CD8-positive, alpha-beta memory T cell (primary cell): ENCODE measurements at places on chromosomes 7 and 10. TPM values are rescaled to one million over a fixed set of nuclear protein-coding genes. Genes with fewer than 3 reads are reported as not detected.
A peak's percentile ranks its signal among the peaks of the same experiment; 100 is the strongest.

DNA sequence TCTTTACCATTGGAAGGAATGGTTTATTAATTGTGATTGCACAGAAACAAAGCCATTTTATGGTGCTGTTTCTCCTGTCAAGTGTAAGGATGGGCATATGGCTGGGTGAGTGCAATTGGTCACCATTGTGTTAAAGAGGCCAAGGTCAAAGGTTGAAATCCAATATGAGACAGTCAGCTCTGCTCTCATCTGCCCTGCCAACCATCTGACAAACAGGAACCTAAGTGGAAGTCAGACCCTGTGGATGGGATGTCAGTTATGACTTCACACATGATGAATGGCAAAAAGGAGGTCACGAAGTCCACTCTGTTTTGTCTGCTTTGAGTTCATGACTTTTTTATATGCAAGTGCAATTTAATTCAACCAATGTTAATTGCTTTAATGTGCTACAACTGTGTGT, 172.7 kb upstream of the TMEM229A start:
- H3K4me1 ChIP-seq, result no peaks in the 10 kb centered on the region
- H3K27me3 ChIP-seq, result no peaks in the 10 kb centered on the region
- no peak overlapping the region for H3K27ac ChIP-seq
- no peaks in the 10 kb centered on the region for H3K36me3 ChIP-seq

DNA sequence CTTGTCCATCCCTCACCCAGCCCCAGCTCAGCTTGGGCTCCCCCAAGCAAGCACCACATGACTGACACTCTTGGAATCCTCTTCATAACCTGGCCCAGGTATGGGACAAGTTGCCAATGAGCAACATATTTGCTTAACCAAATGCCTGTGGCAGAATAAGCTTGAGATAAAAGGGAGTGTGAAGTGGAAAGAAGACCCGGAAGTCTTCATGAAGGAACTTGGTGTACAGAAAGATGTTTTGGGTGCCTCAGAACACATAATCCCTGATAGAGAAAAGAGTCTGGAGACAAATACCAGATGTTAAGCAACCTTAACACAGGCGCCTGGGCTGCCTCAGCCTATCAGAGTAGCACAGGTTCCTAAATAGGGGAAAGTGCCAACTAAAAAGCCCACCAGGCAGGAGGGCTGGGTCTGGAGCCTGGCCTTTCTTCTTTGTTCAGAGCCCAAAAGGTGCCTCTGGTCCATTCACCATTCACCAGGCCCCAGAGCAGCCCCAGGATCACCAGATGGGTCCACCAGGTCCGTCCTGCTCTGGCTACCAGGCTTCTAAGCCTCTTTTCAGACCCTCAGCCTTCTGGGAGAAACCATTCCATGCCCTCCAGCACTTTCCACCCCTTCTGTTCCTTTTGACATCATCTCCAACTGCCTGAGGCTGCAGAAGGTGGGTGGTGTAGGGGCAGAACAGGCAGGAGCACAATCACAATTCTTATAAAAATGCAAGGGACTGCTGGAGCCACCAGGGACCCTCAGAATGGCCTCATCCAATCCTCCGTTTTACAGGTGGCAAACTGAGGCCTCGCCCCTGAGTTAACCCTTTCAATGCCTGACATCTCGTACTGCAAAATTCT, 22.6 kb downstream of the KCNMA1 start:
- no peaks in the 10 kb centered on the region for H3K27me3 ChIP-seq
- no peaks in the 10 kb centered on the region for H3K4me1 ChIP-seq
- DNase-seq, result no peak
- no peak overlapping the region for H3K27ac ChIP-seq
- no peak overlapping the region for H3K4me3 ChIP-seq

GRCh38 chr10:15258255-15258654, 89.8 kb upstream of the NMT2 start:
- H3K27me3 ChIP-seq, result no peaks in the 10 kb centered on the region
- no peak overlapping the region for H3K4me3 ChIP-seq
- no peaks in the 10 kb centered on the region for H3K36me3 ChIP-seq
- H3K27ac ChIP-seq, result no peak overlapping the region
- DNase-seq, result no peak

DNA sequence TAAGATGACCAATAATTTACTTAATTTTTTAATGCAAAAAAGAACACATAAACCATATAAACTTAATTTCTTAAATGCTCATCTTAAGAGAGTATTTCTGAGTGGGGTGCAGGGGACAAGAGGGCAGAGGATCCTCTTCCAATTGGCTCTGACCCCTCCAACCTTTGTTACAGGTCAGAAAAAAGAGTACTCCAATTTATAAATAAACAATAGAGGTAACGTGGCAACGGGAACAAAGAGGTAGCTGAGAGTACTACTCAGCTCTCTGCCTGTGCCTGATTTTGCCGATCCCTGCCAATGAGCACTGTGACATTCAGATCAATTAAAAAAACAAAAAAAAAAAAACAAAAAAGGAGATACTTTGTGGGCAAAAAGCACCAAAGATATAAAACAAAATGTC, 307.9 kb downstream of the PARD3 start:
- no peak overlapping the region for H3K27ac ChIP-seq
- no peak overlapping the region for H3K4me3 ChIP-seq
- no peak for DNase-seq
- no peaks in the 10 kb centered on the region for H3K4me1 ChIP-seq
- H3K27me3 ChIP-seq, result no peaks in the 10 kb centered on the region

DNA sequence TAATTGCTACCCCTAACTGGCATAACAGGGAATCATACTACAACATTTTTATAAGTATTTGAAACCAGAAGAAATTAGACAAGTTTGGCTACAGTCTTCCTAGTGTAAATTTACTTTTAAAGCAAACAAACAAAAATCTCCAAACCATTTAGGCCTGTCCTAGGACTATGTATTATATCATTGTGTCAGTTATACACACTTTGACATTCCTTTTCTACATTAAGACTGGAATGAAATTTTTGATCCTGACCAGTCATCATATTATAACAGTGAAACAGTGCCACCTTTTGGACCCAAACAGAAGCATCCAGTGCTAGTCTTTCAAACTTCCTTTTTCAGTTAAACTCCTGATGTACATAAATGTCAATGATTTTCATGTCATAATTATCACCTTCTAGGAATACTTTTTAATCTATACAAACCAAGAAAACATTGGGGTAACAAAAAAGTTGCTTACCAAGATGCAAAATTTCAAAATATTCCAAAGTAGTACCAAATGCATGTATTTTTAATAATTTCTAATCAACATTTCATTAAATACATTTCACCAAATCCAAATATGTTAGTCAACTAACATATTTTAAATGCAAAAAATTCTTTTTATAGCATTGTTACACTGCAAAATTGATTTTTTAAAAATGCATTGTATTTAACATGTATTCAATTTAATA, 75.7 kb downstream of the IMMP2L start:
- no peak for DNase-seq
- H3K36me3 ChIP-seq, result no peaks in the 10 kb centered on the region
- no peaks in the 10 kb centered on the region for H3K4me1 ChIP-seq
- no peaks in the 10 kb centered on the region for H3K27me3 ChIP-seq

- H3K27ac ChIP-seq, result no peak overlapping the region
- no peaks in the 10 kb centered on the region for H3K4me1 ChIP-seq
- no peak for DNase-seq
- H3K36me3 ChIP-seq, result no peaks in the 10 kb centered on the region
These were observed 49.3 kb downstream of the CALML3 start for GRCh38 chr10:5573968-5574641.

DNA sequence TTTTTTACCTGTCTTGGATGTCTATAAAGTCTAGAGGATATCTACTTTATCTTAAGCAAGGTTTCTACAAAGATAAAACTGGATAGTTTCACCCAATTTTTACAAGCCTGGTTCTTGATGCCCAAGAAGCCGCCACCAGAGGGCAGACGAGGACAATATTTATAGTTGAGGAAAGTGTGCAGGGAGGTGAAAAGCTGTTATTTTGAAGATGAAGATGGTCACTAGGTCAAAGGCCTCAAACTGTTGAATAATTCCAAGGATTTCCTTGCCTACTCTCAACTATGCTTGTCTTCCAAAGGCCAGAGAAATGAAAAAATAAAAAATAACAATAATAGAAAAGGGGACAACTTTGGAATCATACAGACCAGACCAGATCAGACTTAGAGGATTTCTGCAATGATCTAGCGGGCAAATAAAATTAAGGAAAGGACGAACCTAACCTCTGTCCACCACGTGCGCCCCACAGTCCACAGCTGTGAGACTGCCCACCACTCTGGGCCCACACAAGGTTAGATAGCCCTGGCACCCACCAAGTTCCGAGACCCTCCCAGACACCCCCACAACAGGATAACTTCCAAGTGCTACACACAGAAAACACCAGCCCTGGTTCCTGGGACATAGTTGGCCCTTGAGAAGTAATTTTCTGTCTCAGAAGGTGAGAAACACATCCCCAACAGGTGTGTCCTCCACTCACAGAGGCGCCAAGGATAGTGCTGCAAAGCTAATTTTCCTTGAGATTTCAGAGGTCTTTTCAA, 2.8 kb downstream of the PKD1L1 start:
- DNase-seq, result peak; percentile 59
- no peak overlapping the region for H3K4me3 ChIP-seq
- no peaks in the 10 kb centered on the region for H3K36me3 ChIP-seq
- no peaks in the 10 kb centered on the region for H3K4me1 ChIP-seq
- no peak overlapping the region for H3K27ac ChIP-seq

- DNase-seq, result no peak
- no peaks in the 10 kb centered on the region for H3K27me3 ChIP-seq
- no peak overlapping the region for H3K4me3 ChIP-seq
- H3K27ac ChIP-seq, result no peak overlapping the region
- no peaks in the 10 kb centered on the region for H3K4me1 ChIP-seq
- no peaks in the 10 kb centered on the region for H3K36me3 ChIP-seq
These were observed 25.0 kb upstream of the WDR11 start for GRCh38 chr10:120825878-120826769.

- H3K27me3 ChIP-seq, result peaks cover 4% of the 10 kb centered on the region
- H3K27ac ChIP-seq, result no peak overlapping the region
- peak; percentile 45 for DNase-seq
- H3K4me1 ChIP-seq, result no peaks in the 10 kb centered on the region
- no peak overlapping the region for H3K4me3 ChIP-seq
- H3K36me3 ChIP-seq, result no peaks in the 10 kb centered on the region
These were observed 25.4 kb downstream of the PDGFA start for GRCh38 chr7:494259-494687.

- no peaks in the 10 kb centered on the region for H3K36me3 ChIP-seq
- H3K27me3 ChIP-seq, result no peaks in the 10 kb centered on the region
- H3K4me3 ChIP-seq, result no peak overlapping the region
- H3K4me1 ChIP-seq, result peaks cover 21% of the 10 kb centered on the region
- no peak overlapping the region for H3K27ac ChIP-seq
These were observed 88.5 kb downstream of the DLG5 start for GRCh38 chr10:77837925-77838595.

- H3K27me3 ChIP-seq, result no peaks in the 10 kb centered on the region
- no peak overlapping the region for H3K4me3 ChIP-seq
- no peak for DNase-seq
- no peaks in the 10 kb centered on the region for H3K36me3 ChIP-seq
- no peaks in the 10 kb centered on the region for H3K4me1 ChIP-seq
These were observed 22.7 kb upstream of the TCTN3 start for GRCh38 chr10:95716466-95716865.

DNA sequence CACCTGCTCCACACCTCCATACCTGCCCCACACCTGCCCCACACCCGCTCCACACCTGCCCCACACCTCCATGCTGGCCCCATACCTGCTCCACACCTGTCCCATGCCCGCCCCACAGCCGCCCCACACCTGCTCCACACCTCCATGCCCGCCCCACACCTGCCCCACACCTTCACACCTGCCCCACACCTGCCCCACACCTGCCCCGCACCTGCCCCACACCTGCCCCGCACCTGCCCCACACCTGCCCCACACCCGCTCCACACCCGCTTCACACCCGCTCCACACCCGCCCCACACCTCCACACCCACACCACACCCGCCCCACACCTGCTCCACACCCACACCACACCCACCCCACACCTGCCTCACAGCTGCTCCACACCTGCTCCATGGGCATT, 53.0 kb downstream of the PARP12 start:
- no peak overlapping the region for H3K27ac ChIP-seq
- no peaks in the 10 kb centered on the region for H3K27me3 ChIP-seq
- DNase-seq, result no peak
- no peak overlapping the region for H3K4me3 ChIP-seq

GRCh38 chr10:97119058-97119745, 66.6 kb downstream of the SLIT1 start:
- no peaks in the 10 kb centered on the region for H3K4me1 ChIP-seq
- H3K27ac ChIP-seq, result no peak overlapping the region
- no peaks in the 10 kb centered on the region for H3K27me3 ChIP-seq
- no peak overlapping the region for H3K4me3 ChIP-seq
- no peak for DNase-seq

- no peaks in the 10 kb centered on the region for H3K27me3 ChIP-seq
- H3K27ac ChIP-seq, result no peak overlapping the region
- no peaks in the 10 kb centered on the region for H3K4me1 ChIP-seq
- no peak overlapping the region for H3K4me3 ChIP-seq
These were observed 30.4 kb downstream of the VWC2 start for GRCh38 chr7:49803812-49804211.

Gene ZFYVE27
- total RNA-seq, result 27.4 TPM

Gene AKR1B15
- not detected for total RNA-seq

Gene SLC13A1
- total RNA-seq, result not detected

Gene NKX2-3
- total RNA-seq, result not detected

Gene ADCYAP1R1
- not detected for total RNA-seq

Gene SLC13A4
- total RNA-seq, result not detected

Gene ABCC2
- 1.5 TPM for total RNA-seq

Gene PAPSS2
- 0.18 TPM for total RNA-seq

Gene SRRM3
- total RNA-seq, result not detected

Gene HOXA10
- total RNA-seq, result not detected

Gene KIN
- total RNA-seq, result 15.4 TPM
